ENCODE measurements at places on chromosomes 6 and 20.

DNA sequence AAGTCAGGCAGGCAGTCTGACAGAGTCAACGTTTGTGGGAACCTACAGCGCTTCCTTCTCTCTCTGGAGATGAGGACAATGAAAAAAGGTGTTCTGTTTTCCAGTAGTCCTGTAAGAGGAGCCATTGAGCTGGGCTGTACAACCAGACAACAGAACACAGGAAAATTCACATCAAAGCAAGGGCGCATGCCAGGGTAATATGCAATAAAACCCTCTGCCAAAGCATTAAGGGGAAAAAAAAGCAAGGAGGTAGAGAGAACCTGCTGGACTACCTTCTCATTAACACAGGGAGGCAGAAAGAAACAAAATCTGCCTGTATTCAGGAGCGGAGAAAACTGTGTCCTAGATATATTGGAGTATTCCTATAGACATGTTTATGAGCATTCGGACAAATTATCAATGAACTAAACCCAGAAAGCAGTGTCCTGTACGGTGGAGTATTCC, 1.3 kb downstream of the RNF24 start:
- DNase-seq: peak; percentile 85

- no peak for DNase-seq
Observed at GRCh38 chr6:39273406-39273821, 40.8 kb downstream of the KCNK17 start.

- peak; percentile 11 for DNase-seq
Observed at GRCh38 chr20:47181056-47181862, 175.2 kb downstream of the ZMYND8 start.

- peak; percentile 79 for DNase-seq
Observed at GRCh38 chr6:35804996-35805736, at the start of gene LHFPL5. LHFPL5 (plus strand) TSS chr6:35805352; CDS start chr6:35805671, 319 bp downstream.

DNA sequence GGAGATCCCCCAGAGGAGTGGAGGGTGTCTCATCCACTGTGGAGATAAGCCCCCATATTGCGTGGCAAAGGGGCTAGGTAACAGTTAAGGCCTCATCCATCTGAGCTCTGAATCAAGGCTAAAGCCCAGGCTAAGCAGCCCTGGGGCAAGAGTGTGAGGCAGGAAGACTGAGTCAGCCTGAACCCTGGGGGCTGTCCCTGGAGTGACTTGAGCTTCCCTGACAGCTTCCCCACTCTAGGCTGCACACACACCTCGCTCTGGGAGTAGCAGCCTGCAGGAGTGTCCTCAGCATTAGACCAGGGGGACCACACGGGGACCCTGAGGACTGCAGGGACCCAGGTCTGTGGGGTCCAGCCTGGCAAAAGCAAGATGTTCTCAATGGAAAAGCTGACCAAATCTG, 27.9 kb downstream of the UBD start:
- DNase-seq: no peak

- peak; percentile 81 for DNase-seq
Observed at GRCh38 chr20:53040693-53041589, 68.8 kb downstream of the TSHZ2 start.

Data from NCI-H510A (cell line).